LNCaP clone FGC (cell line): ENCODE measurements at places on chromosomes 4 and X.

GRCh38 chrX:95764972-95765451, 919.6 kb upstream of the DIAPH2 start:
- DNase-seq, result peak; percentile 52

- DNase-seq, result no peak
These were observed at the start of gene ZAR1 for GRCh38 chr4:48490012-48490679. ZAR1 (plus strand) TSS chr4:48490252; CDS start chr4:48490292, 40 bp downstream.

DNA sequence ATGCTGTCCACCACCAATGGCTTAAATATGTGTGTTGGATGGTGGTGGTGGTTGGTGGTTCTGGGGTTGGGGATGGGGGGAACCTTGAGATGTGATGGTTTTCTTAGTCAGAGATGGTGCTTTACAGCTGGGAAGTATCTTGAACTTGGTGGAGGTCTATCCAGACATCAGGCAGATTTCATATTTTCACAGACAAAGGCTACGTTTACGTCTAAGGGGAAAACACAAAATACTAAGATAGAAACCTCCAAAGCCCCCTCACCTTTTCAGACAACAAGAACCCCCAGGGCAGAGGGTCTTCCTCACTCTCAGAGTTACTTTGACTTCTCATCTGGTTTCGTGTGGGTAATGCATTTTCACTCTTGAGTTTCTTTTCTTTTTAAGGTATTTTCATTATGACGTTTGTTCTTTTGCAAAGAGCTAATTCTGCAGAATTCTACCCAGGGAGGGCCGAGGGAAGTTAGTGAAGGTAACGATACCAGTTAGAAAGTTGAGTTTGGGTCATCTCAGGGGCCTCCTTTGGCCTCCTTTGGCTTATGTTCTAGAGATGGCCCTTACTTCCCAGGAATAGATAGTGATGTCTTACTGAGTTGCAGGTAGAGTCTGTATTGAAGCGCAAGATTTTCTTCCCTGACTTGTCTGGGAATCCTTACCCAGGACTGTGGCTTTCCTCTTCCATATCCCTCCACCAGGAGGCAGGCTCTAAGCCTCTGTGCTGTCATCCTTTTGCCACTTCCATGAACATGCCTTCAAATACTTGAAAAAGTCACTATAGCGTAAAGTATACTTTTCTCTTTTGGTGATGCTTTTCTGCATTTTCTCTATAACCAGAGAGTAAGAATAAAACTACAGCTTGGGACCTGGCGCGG, 31.9 kb downstream of the RHOH start:
- no peak for DNase-seq

GRCh38 chrX:119870626-119871131, 854 bp downstream of the RNF113A start:
- no peak for DNase-seq

GRCh38 chrX:9876201-9876600, 90.0 kb downstream of the SHROOM2 start:
- no peak for DNase-seq

- no peak for DNase-seq
These were observed 51.0 kb downstream of the AGA start for GRCh38 chr4:177391287-177391686.

- DNase-seq, result no peak
These were observed 622 bp downstream of the KLKB1 start for GRCh38 chr4:186227744-186228513.

- no peak for DNase-seq
These were observed 60.9 kb downstream of the SLC7A11 start for GRCh38 chr4:138181287-138181686.

GRCh38 chr4:47891928-47892327, 22.5 kb downstream of the NFXL1 start:
- DNase-seq, result no peak

- DNase-seq, result no peak
These were observed 70.6 kb downstream of the DHX15 start for GRCh38 chr4:24513718-24514117.

- no peak for DNase-seq
These were observed 7.1 kb downstream of the ATP5ME start for GRCh38 chr4:666822-667544.

DNA sequence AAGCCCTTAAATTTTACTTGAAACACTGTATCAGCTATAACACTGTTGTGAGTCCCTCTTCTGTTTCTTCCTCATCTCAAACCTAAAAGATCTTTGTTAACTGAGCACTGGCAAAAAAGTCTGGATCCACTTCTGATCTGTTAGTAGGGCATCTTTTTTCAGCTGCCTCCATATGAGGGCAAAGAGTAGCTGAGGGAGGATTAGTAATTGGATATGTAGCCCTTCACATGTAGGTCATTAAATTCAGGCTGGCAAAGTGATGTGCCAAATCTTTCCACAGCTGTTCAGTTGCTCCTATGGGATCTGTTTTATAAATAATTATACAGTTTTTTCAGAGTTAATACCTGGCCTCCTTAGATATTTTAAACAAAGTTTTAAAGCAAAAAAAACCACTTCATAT, 1.1 kb upstream of the TRMT10A start:
- DNase-seq, result no peak

DNA sequence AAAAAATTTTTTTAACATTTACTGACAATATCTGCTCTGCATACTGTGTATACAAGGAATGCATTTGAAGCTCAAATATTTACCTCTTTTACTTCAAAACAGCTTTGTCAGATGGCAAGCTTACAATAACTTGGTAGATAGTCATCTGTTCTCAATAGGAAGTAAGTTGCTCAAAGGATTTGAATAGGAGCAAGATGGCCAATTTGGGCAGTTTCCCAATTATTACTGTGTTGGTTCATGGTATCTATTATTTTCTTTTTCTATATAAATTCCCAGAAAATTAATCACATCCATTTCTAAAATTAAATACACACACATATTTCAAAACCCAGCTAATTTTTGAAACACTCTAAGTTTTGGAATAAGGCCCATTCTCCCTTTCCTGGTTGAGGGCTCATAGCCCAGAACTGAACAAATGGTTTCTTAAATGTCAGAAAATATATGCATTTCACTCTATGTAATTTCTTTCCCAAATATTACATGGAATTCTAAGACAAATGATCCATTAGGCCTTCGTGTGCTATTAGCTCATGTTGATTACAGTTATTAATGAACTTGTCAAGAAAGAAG, 60.2 kb upstream of the BLTP1 start:
- DNase-seq, result no peak

DNA sequence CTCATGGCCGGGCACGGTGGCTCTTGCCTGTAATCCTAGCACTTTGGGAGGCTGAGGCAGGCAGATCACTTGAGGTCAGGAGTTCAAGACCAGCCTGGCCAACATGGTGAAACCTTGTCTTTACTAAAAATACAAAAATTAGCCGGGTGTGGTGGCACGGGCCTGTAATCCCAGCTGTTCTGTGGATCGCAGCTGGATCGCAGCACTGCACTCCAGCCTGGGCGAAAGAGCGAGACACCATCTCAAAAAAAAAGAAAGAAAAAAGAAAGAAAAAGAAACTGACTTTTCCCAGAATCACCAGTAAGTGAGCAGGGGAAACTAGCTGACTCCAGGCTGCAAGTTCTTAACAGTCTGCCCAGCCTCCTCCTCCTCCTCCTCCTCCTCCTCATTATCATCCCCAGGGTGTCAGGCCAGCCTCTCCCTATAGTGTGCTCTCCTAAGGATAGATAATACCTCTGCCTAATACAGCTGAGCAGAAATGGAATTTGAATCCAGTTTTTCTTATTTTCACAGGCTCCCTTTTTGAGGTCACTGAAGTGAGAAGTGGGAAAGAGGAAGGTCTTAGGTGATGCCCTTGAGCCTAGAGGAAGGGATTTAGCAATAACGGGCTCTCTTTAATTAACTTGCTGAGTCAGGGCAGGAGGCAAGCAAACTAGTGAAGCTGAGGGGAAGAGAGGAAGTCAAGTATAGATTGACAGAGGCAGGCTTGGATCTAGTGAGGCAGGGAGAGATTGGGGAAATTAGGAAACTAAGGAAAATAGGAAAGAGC, 11.8 kb upstream of the ELF2 start:
- no peak for DNase-seq

DNA sequence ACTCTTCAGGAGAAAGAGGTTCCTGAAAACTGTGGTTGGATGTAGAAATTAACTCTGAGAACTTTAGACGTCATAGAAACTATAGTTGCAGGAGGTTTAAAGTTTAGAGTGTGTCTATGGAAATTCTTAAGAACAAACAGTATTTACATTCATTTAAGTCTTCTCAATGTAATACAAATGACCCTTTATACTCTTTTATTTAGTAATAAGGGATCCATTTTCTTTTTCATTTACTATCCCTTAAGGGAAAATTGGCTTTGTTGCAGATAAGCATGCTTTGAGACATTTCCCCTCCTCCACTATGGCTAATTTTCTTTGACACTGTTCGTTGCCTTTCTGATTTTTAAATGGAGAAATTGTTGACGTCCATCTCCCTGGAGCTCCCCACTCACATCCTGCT, 96.4 kb downstream of the POLA1 start:
- DNase-seq, result no peak

GRCh38 chr4:158003212-158003611, 169.6 kb downstream of the GASK1B start:
- DNase-seq, result no peak

- DNase-seq, result no peak
These were observed 122.2 kb downstream of the ANXA5 start for GRCh38 chr4:121574618-121575017.

DNA sequence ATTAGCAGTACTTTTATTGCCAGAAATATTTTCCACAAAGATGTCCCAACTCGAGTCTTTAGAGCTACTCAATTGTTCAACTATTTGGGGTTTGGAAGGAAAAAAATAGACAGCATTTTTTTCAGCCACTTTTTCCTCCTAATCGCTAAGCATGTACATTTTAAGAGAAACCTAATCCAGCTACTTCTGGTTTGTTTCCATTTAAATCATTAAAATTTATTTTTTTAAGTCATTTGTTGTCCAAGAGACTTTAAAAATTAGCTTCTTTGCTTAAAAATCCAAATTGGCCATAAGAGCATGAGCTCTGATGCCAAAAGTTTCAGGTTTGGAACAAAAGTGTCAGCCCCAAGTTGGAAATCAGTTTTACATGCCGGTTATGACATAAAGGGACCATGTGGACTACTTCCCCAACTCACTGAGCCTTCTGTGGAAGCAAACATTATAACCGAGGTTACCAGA, 186.3 kb upstream of the INTU start:
- no peak for DNase-seq

DNA sequence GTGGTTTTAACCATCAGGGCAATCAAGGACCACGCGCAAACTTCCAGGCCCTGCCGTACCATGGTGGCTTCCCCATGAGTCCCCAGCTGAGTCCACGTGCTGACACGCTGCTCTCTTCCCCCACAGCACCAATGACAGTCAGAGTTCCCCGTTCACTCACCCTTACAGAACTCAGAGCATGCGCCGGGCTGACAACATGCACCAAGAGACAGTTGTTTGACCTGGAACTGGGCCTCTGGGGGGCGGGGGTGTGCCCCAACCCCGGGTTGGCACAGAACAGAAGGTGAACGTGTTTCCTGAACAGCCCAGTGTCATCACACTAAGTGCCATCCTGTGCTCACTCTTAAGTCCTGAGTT, 29.4 kb downstream of the IRF2 start:
- no peak for DNase-seq

DNA sequence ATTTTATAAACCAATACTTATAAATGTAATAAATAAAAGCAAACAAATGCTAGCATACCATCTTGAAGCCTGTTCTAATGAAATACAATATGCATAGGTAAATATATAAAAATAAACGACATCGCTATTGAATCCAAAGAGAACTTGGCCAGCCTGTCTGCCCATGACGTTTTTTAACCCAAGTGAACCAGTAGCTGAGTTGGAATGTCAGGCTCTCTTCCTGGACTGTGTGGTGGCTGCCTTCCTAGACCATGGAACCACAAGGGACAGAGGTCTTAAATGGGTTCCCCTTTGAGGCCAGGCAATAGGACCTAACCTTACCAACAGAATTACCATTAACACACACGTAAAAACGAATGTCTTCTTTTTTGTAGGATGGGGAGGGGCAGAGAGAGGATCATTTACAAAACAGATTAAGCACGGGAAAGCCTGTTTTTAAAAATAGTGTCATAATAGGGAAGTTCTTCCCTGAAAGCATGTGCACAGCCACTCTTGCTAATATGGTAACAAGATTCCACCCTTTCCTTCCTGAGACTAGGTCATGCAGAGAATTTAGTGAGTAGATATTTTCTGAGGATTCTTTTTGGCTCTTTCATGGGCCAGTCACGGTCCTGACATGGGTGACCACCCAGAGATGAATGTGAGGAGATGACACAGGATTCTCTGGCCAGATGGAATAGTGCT, 69.4 kb upstream of the ACSL1 start:
- peak; percentile 75 for DNase-seq

DNA sequence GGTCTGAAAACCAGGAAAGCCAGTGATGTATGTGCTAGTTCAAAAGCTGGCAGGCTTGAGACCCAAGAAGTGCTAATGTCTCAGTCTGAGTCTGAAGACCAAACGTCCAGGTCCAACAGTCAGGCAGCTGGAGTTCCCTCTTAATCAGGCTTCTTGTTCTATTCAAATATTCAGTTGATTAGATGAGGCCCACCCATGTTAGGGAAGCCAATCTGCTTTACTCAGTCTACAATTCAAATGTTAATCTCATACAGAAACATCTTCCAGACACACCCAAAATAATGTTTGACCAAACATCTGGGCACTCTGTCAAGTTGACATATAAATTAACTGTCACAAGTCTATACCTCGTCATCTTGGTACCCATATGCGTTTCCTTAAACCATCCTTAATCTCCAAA, 72.4 kb upstream of the IL2 start:
- DNase-seq, result no peak

DNA sequence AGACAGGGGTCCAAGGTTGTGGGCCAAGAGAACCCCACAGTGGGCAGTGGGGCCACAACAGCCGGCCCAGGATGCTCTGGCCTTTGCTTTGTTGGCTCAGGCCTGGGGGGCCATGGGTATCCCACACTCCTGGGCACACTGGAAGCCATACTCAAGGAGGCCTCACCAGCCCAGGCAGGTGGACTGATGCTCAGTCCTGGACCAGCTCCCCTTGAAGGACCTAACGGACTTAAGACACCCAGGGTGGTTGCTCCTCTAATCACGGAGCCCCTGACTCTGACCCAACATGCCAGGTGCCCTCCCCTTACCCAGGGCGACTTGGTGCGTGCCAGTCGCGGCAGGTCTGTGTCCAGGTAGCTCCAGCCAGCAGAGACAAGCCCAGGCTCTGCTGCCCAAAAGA, 50.8 kb downstream of the ZFYVE28 start:
- no peak for DNase-seq

GRCh38 chrX:125826080-125826479, 340.0 kb downstream of the DCAF12L2 start:
- no peak for DNase-seq

GRCh38 chr4:8770518-8771257, 101.0 kb downstream of the HMX1 start:
- DNase-seq, result no peak

GRCh38 chr4:28357990-28358389, 1497.3 kb downstream of the STIM2 start:
- no peak for DNase-seq

- DNase-seq, result no peak
These were observed 221.2 kb upstream of the MID1 start for GRCh38 chrX:10841579-10841978.

GRCh38 chr4:22500831-22501714, 14.8 kb downstream of the ADGRA3 start:
- no peak for DNase-seq
